Choroid plexus epithelial cell (primary cell): ENCODE measurements at places on chromosomes 6 and 20.

- no peak for DNase-seq
Measured at GRCh38 chr20:63047267-63047666, 40.5 kb upstream of the BHLHE23 start.

DNA sequence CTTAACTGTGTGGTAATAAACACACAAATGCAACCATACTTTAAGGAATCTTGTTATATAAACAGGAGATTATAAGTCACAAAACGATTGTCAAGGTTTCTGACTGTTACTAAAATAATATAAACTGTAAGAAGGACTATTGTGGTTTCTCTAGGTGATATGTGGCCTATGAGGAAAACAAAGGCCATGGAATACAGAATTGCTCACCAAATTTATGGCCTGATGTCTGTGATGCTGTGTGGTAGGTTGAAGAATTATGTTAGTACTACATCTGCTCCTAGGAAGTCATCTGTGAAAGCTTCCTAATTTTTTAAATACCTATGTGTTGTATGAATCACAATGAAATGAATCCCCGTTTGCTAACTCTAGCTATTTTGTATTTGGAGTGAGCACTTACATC lies 875.4 kb upstream of the MAP3K7 start:
- DNase-seq = no peak

DNA sequence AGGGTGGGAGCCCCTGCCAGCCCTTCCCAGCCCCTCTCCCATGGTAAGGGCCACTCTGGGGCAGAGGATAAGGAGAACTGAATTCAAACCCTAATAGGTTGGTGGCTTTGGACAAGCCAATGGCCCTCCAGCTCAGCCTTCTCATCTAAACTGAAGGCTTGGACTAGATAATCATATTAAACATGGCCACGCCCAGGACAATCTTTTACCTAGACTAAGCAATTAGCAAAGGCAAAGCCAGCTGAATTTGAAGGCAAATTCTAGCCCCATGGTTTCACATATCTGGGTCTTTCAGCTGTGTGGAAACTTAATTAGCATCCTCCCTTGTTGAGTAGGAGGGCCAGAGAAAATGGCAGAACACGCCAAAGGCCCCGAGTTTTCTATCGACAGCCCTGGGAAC lies 10.7 kb downstream of the SLC22A23 start:
- no peak for DNase-seq

- no peak for DNase-seq
Measured at GRCh38 chr6:41523915-41524633, 22.1 kb upstream of the FOXP4 start.

DNA sequence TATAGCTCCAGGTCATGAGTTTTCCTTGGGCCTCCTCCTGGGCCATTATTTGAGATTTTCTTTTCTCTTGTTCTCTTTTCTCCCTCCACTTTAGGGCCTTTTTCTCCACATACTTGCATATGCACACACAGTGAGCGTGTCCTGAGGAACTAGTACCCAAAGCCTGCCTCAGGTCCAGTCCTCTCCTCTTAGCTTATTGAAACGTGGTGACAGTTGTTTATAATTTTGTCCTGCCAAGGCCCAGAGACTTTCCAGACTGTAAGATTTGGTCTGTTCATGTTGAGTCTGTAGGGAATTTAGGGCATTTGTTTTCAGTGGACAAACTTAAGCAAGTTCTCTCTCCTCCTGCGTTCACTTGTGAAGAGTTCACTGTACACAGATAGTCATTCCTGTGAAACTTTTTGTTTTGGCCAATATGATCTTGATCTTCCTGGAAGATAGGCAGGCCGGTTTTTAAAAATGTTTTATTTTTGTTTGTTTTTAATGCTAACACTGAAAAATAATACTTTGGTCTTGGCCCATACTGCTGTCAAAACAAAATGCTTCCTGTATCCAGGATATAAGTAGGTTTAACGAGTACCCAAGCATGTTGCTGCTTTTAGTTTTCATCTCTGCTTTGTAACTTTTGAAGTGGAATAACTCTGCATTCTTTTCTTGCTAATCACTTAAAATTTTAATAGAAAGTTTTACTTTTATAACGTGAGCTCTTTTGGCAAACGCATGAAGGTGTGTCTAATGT lies 20.7 kb downstream of the LRRC1 start:
- DNase-seq = peak; percentile 46

DNA sequence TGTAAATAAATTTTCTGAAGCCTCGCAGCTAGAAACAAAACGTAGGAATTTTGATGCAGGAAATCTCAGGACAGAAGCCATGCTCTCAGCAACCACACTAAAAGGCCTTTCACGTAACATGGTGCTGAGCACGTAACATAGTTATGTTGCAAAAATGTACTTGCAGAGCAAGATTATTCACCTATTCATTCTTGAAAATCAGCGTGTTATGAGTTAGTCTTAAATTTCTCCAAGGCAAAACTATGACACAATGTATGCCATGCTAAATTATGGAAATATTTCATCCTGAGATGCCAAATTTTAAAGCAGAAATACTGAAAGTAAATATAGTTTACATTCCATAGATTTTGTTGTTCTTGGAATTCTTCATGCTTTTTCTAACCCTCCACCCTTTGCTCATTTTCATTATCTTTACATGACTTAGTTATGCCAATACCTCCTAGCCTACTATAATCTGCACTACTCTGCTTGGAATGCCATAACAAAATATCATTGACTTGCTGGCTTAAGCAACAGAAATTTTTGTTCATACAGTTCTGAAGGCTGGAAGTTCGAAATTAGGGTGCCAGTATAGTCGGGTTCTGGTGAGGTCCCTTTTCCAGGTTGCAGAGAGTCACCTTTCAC lies 179.8 kb upstream of the BMP5 start:
- peak; percentile 63 for DNase-seq

DNA sequence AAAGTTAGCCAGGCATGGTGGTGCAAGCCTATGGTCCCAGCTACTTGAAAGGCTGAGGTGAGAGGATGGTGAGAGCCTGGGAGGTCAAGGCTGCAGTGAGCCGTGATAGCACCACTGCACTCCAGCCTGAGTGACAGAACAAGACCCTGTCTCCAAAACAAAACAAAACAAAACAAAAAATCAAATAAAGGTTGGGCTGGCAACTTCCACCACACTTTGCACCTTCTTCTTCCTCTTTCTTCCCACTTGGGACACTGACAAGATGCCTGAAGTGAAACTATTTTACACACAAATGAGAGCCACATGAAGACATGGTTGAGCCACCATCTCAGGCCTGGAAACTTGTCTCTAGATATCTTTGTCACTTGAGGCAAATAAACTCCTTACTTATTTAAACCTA lies 53.8 kb upstream of the CCDC28A start:
- no peak for DNase-seq

DNA sequence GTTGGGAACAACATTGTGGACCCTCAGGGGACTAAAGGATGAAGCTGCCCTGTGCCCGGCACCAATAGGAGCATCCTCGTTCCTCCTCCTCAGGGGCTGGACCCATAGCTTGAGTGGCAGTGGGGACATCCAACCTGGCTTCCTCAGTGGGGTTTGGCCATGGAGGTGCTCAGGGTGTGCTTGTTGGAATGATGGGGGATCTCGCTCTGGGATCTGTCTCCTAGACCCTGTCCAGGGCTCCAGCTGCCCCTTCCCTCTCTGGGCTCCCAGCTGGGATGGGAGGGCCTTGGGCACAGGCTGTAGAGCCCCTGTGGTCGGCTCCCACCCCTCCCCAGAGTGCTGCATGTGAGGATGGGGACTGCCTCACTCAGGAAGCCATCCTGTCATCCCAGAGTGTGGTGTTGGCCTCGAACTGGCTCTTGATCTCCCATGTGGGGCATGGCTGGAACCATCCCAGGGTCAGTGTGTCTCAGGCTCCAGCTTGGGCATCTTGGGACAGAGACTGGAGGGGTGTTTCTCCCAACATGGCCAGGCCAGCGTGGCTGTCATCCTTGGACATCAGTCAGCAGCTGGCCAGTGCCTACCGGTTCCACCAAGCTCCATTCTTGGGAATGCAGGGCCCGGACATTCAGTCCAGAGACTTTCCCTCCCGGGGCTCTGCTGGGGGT lies 9.5 kb upstream of the MYT1 start:
- no peak for DNase-seq

DNA sequence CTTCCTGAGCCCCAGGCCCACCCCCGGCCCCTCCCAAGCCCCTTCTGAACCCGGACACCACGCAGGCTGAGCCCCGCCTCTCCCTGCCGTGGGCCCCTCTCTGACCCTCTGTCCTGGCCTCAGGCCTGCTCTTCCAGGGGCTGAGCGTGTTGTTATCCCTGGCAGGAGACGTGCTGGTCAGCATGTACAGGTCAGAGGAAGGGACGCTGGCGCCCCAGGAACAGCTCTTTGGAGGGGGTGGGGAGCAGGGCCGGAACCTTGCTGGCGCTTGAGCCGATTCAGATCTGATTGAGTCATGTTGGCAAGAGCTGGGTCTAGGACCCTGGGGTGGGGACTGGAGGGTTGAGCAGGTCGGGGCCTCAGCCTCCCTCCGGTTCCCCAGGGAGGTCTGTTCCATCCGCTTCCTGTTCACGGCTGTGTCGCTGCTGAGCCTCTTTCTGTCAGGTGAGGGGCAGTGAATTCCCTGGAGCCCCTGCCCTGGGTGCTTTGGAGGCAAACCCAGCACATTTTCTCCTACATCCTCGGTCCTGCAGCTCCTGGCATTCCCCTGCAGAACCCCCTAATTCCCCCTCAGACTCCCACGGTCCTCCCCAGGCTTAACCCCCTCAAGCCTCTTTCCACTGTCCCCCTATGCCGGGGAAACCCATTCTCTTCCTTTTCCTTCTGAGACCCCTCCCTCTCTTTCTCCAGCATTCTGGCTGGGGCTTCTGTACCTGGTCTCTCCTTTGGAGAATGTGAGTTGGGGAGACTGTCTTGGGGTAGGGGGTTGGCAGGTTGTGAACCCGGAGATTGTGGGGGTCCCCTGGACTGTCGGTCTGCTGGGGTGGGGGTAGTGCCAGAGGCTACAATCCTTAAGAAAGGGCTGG lies 2.0 kb downstream of the SPAG4 start:
- DNase-seq = peak; percentile 73

- DNase-seq = no peak
Measured at GRCh38 chr6:5217356-5217755, 43.4 kb downstream of the LYRM4 start.

- DNase-seq = no peak
Measured at GRCh38 chr6:89032599-89032998, 48.0 kb upstream of the PNRC1 start.

GRCh38 chr6:77620278-77620882 lies 32.5 kb upstream of the MEI4 start:
- peak; percentile 13 for DNase-seq

DNA sequence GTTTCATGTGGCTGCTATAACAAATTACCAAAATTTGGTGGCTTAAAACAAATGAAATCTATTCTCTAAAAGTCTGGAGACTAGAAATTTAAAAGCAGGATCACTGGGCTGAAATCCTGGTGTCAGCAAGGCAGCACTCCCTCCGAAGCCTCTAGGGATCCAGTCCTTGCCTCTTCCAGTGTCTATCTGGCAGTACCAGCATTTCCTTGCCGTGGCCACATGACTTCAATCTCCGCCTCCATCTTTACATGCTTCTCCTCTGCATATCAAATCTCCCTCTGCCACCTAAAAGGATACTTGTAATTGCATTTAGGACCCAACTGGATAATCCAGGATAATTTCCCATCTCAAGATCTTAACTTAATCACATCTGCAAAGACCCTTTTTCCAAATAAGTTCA lies 30.2 kb downstream of the ARHGAP18 start:
- no peak for DNase-seq

- peak; percentile 50 for DNase-seq
Measured at GRCh38 chr20:10642856-10643559, 30.8 kb downstream of the JAG1 start.

- DNase-seq = no peak
Measured at GRCh38 chr6:133432021-133432989, 191.1 kb downstream of the EYA4 start.

GRCh38 chr20:62666736-62667529 lies 24.6 kb downstream of the SLCO4A1 start:
- DNase-seq = no peak

DNA sequence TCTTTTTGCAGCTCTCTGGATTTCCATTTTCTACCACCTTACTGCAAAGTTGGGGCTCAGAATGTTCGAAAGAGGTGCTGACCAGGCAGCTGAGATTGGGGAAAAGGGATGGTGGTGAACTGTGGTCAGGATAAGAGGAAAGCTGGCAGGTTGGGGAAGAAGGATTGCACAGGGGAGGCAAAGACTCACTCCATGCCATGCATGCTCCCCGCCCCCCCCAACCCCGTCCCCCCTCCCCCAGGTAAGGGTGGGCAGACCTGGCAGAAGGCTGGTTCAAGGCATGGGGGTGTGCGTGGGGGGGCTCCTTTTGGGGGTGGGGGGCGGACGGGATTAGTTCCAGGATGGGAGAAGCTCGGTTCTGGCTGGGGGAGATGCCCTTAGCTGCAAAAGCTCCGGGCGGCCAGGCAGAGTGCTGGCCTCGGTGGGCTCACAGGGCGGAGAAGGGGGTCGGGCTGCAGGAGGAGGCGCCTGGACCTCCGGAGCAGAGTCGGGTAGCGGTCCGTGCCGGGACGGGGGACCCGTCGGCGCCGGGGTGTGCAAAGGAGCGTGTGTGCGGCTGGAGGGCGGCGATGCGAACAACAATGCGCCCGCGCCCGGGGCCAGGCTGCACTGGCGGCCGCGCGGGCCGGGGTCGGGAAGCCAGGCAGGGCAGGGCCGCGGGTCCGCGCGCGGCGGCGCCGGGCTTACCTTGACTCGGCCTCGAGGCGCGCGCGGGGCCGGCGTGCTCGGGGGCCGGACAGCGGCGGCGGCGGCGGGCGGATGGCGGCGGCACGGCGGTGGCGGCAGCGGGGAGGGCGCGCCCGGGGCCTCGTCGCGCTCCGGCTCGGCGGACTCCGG lies 880 bp downstream of the ADNP start:
- no peak for DNase-seq

DNA sequence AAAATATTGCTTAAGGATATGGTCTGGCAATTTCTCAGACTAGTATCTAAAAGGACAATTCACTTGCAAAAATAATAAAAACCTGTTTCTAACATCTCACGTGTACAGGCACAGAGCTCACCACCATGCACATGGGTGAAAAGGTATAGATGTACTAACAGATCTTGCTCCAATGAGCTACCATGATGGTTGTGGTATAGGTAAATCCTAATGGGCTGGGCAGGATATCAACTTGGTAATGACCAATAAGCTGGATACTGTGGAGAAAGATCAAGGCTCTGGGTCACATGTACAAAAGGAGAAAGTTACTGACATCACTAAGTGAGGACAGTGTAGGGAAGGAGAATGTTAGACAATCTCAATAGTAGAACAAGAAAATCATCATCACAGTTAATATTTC lies 111.0 kb upstream of the NUP153 start:
- no peak for DNase-seq

GRCh38 chr6:50116390-50116789 lies 66.7 kb upstream of the DEFB112 start:
- no peak for DNase-seq

GRCh38 chr6:92767101-92767500 lies 652.3 kb downstream of the EPHA7 start:
- DNase-seq = no peak

DNA sequence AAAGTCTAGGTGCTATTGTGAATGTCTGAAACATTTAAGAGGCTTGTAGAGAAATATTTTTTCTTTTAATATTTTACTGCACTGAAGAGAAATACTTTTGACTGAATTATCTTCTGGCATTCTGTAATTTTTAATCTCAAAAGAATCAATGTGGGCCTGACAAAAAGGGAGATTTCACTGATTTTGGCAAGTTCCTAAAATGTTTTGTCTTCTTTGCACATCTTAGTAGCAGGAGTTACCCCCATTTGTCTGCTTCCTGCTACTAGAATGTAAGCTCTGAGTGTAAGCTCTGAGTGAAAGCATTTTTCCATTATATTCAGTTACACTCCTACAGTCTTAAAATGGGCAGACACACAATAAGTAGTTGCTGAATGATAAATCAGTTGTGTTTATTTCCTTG lies 31.1 kb downstream of the HDAC2 start:
- no peak for DNase-seq
